CD4-positive, alpha-beta T cell treated with Interleukin-1 beta for 1 hour (primary cell): ENCODE measurements at places on chromosomes 3 and 15.

DNA sequence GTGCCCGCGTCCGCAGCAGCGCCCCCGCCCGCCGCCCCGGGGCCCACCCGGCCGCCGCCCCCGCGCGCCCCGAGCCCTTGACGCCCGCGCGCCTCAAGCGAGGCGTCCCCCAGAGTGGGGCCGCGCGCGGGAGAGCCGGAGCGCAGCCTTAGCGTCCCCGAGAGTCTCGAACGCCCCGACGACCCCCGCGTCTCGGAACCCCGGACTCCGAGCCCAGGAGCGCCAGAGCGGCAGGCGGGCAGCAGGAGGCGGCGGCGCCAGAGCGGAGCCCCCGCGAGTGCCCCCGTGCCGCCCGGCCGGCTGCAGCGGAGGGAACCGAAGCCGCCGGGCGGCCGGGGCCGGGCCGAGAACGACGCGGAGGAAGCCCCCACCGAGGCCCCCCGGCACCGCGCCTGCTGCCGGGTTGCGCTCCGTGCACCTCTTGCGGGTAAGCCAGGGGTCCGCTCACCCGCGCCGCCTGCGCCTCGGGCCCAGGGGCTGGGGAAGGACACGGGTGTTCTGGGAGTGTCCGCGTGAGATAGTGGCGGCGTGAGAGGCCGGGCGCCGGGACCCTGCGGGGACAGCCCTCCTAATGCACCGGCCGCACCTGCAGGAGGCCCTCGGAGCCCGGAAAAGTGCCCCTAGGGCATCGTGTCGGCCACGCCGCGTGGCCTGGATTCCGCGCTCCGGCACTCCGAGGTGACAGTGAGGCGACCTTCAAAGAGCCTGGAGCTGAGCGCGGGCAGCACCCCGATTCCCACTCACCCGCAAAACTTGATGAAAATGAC, 52.0 kb upstream of the ULK4 start:
- peak; percentile 41 for DNase-seq

- DNase-seq, result no peak
These were observed 25.5 kb upstream of the ZNF710 start for GRCh38 chr15:89975482-89976245.

GRCh38 chr3:5431811-5432378, 244.4 kb downstream of the EDEM1 start:
- DNase-seq, result peak; percentile 11

DNA sequence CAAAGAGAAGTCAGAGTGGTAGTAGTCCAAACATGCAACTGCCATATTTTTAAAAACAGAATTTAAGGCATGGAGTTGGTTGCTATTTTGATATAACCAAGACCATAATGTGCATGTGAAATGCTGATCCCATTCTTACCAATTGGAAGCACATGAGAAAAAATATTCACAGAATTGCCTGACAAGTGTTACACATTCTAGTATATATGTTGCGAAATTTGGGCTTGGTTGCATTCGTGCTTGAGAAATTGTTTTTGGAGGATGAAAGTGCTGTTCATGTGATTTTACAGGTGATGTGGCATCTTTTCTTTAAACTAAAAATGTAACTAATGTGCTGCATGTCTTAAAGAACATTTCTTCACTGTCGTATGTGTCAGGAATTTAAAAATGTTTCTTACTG, 199.7 kb downstream of the CHL1 start:
- DNase-seq, result no peak

DNA sequence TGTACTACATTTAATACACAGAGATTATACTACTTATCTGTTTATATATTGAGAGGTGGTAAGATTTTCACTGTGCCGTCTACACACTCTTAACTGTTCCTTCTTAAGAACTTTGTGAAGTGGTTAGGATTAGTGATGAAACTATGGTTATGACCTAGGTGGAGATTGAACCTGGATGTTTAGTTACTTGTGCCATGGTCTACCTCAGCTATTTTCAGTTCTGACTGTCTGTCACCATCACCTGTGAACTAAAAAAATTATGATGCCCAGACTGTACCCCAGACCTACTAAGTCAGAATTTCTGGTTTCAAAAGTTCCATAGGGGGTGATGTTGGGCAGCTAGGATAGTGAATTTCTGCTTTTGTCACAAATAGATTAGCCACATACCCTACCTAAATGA, 6.4 kb downstream of the RASA2 start:
- DNase-seq, result no peak

DNA sequence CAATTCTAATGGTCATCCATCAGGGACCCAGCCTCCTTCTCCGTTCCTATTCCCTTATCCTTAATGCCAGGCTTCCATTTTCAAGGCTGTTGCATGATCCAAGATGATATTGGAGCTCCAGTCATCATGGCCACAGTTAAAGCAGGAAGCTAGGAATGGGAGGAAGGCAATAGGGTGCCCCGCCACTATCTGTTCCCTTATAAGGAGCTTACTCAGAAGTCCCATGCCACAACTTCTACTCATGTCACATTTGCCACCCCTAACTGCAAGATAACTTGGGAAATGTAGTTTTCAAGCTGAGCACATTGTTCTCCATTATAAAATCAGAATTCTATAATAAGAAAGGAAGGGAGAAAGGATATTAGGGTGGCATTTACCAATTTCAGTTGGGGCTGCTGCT, 38.6 kb upstream of the SPSB4 start:
- no peak for DNase-seq

GRCh38 chr3:172066880-172067796, 27.8 kb downstream of the FNDC3B start:
- no peak for DNase-seq

- no peak for DNase-seq
These were observed 164.4 kb downstream of the ISL2 start for GRCh38 chr15:76501011-76501410.

- DNase-seq, result no peak
These were observed 941 bp upstream of the SLC26A6 start for GRCh38 chr3:48636149-48636655.

DNA sequence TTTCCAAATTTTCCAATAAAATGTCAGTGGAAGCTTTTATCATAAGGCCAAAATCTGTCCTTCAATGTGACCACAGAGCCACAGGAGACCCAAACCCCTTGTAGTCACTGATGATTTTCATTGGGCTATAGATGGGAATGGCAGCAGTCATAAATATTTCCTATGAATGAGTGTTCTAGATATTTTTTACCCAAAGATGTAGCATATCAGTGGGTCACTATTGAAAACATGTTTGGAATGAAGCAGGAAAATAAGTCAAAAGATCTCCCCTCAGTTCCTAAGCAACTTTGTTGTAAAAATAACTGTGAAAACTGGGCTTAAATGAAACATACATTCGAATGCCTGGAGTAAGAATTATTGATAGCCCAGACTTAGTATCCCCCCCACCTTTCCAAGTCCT, 49.0 kb downstream of the NKIRAS1 start:
- no peak for DNase-seq

DNA sequence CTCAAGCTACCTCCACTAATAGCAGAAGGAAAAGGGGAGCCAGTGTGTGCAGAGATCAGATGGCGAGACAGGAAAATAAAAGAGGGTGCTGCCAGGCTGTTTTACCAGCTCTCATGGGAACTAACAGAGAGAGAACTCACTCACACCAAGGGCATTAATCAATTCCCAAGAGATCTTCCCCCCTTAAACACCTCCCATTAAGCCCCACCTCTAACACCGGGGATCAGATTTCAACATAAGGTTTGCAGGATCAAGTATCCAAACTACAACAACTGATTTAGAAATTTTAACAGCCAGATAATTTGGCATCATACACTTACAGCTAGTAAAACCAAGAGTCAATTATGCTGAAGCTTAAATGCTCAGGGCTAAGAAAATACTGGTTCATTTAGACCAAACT, 18.9 kb downstream of the CD200 start:
- DNase-seq, result no peak

DNA sequence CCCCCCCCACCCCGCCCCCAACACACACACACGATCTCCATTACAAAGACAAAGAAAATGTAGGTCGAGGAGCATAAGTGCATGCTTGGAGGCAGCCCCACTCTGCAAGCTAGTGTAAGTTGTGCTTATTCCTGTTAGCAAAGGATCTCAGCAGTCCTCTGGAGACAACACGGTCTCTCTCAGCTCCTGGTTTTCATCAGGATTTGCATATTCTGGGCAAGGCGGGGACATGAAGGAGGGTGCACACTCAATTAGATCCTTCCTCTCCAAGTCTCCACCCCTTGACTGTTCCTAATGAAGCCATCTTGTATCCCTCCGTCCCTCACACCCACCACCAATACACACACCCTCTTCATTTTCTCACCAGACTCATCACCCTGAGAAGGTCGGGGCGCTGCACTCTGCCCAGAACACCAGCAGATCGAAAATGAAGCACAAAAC, 63.8 kb downstream of the MRPL46 start:
- DNase-seq, result no peak

DNA sequence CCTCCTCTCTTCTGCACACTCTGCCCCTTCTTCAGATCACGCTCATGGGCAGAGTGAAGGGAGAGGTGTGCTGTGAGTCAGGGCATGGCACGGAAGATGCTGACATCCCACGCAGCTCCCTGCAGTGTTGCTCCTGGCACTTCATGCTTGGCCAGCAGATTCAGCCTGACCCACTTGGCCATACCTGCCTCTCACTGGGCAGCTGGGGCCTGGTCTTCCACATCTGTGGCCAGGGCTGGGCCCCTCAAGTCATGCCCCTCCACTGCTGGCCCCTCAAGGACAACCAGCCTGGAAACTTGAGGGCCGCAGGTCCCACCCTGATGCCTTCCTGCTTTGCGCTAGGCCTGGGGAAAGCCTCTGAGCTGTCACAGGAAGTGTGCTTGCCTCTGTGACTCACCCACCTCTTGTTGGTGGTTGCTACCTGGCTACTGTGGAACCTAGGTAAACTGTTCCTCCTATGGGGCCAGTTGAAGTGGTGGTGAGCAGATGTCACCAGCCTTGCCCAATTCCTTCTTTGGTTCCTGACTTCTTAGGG, 48.7 kb downstream of the BSN start:
- DNase-seq, result peak; percentile 43

DNA sequence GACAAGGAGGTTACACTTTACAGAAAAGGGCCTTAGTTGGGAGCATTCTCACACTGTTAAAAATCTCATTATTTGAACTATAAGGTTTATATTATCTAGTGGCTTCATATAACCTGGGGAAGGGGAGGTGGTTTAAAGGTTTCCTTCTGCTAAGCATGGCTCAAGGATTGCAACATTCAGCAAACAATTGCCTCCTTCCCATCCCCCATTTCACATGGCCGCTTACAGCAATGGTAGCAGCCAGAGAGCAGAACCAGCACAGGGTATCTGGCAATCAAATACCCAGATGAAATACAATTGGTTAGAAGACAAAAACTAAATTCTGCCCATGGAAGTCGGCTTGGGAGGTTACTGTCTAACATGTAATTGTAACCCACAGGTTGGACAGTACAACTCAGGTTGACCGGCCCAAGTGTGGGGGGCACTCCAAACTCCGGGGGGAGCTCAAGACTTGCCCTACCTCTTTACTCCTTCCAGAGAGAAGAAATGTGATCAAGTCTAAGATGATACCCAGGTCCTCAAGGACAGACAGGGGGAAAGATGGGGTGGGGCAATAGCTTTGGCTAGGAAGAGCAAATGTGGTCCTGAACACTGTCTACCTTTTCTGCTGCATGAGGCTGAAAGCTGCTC, 15.5 kb downstream of the ETV5 start:
- no peak for DNase-seq

- no peak for DNase-seq
These were observed 15.3 kb downstream of the MRPL47 start for GRCh38 chr3:179589143-179589542.

DNA sequence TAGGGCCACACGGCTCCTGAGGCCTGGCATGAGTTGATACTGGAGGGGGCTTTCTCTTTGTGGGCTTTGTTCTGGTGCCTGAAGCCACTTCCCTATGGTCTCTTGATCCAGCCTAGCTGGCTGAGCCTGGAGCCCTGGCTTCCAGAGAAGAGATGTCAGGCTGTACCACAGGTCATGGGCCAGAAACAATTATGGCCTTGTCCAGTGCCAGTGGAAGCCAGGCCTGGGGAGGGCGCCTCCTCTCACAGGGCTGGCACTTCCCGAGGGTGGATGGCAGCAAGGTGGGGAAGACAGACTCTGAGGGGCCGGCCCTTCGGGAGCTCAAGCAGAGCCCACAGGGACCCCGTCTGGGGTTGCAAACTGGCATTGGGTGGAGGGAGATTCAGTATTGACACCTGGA, 34.9 kb upstream of the ACAD9 start:
- DNase-seq, result no peak

DNA sequence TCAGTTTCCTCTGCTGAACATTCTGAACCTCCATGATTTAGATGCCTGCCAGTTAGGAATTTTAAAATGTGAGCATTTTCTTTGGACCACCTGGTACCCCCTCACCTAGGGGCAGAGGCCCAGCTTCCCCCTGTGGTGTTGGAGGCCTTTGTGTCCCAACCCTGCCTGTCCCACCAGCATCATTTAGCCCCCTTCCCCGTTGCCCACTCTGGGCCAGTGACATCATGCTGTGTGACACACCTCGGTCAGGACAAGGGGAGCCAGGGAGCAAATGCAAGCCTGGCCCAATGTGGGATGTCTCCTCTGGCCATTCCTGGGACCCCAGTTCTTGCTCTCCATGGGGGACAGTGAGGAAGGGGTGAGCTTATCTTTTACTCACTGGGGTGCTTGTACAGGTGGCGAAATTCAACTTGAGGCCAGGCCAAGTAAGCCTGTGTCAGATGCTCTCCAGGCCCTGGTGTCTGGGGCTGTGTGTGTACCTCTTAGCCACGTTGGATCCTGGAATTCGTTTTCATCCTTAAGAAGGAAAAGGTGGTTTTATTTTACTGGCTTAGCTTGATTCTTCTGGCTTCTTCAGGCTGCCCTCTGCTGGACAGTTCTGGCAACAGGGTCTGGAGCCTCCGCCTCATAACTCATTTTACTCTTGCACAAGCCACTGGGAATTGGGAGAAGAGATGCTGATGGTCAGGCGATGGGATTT, 49.7 kb upstream of the MYZAP start:
- DNase-seq, result no peak

GRCh38 chr15:96416218-96416933, 85.9 kb downstream of the NR2F2 start:
- DNase-seq, result no peak

DNA sequence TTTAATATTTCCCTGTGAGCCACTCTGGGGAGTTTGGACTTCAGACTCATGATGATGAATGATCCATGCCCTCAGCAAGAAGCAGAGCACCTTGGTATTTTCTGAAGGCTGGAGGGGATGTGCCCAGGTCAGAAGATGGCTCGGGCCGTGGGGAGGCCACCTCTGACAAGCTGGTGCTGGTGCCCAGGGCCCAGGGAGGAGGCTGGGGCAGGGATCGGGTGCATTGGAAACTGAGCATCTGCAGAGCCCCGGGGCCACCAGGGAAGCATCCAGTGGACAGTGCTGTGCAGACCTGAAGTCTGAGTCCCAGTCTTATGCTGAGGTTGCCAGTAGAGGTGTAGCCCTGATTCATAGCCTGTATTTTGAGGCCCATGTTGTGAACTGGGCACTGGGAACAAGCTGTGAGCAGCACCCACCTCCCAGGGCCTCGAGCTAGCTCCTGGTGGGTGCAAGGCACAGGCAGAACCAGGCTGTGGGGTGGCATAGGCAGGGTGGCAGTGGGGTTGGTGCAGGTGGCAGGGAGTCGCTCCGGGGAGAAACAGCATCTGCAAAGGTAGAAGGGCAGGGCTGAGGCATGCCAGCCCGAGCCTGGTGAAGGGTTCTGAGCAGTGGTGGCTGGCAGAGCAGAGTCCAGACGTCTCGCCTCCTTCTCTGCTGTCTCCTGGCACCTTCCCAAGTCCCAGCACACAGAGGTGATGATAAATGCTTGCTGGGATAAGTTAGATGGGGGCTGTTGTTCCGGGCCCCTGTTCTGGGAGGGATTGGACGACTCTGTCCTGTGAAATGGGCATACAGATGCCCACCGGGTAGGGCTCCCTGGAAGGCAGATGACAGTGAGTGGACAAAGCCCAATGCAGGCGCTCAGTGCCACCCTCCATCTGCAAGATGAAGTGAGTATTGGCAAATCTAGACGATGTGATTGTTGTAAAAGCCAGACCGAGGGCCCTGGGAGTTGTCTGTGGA, 10.6 kb downstream of the DNAJB8 start:
- no peak for DNase-seq
